Spinal cord (tissue), 10 donors: ENCODE measurements at places on chromosomes 16 and 17. TPM values are rescaled to one million over a fixed set of nuclear protein-coding genes. Genes with fewer than 3 reads are reported as not detected.
A peak's percentile ranks its signal among the peaks of the same experiment; 100 is the strongest.

The LRRC46 gene
- 0.40 TPM for total RNA-seq

The KRT38 gene
- total RNA-seq, result not detected

The TEKT1 gene
- 18.6 TPM for total RNA-seq

The ZNF750 gene
- not detected for total RNA-seq

The HCRT gene
- total RNA-seq, result not detected

The EVPLL gene
- 0.10 TPM for total RNA-seq

The STRADA gene
- total RNA-seq, result 40.2 TPM

The AOC2 gene
- 1.2 TPM for total RNA-seq

DNA sequence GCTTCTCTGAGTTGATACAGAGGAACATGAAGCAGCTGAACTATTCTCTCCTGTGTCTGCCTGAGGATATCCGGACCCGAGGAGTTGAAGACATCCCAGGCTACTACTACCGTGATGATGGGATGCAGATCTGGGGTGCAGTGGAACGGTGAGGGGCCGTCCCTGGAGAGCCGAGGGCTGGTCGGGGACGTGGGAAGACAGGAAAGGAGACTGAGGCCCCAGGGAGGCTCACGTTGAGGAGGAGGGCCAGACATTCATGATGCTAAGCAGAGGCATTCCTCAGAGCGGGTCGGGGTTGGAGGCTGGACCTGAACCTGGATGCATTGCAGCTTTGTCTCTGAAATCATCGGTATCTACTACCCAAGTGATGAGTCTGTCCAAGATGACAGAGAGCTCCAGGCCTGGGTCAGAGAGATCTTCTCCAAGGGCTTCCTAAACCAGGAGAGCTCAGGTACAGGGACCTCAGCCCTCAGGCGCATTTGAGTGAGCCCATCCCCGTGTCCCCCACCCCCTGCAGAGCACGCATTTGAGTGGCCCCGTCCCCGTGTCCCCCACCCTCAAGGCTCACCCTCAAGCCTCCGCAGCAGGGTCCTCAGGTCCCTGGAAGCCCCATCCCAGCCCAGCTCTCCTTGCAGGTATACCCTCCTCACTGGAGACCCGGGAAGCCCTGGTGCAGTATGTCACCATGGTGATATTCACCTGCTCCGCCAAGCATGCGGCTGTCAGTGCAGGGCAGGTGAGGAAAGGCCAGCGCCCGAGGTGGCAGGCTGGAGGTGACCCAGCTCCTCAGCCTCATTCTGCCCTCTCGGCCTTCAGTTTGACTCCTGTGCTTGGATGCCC, 8.3 kb downstream of the ALOX15B start:
- no peak for DNase-seq

- DNase-seq, result no peak
Observed at GRCh38 chr17:67365738-67366192, 612 bp downstream of the PSMD12 start.

GRCh38 chr17:29159306-29159860, 20.8 kb downstream of the MYO18A start:
- DNase-seq, result no peak

DNA sequence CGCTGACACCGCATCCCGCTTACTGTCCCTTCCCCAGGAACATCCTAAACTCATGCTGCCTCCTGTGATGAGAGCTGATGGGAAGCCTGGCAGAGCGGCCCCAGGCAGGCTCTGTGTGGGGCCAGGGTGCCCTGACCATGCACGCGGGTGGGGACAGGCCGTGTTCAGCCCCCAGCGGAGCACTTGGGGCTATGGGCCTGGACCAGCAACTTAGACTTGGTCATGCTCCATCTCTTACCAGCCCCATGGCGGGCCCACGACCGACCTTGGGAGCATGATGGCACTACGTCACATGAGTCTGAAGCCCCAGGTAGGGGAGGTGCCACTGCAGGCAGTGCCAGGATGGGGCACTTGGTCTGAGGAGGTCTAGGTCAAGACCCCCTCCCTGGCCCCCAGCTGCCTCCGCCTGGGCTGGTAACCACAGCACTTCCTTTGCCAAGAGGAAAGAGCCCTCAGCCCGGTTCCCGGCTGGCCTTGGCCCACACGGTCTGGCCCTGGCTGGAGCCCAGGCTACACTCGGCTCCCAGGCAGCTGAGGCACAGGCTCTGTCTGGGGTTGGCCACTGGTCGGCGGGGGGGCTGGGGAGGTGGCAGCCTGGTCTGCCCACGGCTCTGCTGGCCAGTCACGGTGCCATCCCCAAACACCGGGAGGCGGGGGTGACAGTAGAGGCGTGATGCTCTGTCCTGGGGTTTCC, 25.7 kb downstream of the BAHCC1 start:
- no peak for DNase-seq

DNA sequence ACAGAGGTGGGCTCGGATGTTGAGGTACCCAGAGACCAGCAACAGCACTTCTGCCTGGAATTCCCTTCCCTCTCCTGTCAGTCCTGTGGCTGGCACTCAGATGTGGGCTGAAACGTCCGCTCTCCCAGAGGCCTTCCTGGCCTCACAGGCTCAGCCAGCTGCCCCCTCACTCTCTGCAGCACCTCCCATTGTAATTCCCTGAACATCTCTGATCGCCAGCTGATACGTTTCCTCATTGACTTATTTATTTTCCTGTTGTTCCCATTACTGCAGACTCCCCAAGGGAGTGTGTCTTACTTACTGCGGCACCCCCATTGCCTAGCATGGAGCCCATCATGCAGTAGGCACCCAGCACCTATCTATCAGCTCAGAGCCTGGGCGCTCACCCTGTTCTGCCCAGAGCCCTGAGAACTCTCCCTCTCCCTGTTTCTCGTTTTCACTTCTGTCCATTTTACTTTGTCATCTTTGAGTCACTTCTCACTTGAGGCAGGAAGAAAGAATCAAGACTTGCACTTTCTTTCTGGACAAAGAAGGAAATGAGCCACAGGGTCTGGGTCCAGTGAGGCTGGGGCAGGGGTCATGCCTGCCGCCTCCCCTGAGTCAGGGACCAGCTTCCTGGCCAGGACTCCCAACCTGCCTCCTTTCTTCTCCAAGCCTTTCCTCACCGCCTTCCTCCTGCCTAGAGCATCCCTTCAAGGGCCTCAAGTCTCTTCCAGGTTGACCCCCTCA, 10.2 kb downstream of the CDH5 start:
- DNase-seq, result no peak

DNA sequence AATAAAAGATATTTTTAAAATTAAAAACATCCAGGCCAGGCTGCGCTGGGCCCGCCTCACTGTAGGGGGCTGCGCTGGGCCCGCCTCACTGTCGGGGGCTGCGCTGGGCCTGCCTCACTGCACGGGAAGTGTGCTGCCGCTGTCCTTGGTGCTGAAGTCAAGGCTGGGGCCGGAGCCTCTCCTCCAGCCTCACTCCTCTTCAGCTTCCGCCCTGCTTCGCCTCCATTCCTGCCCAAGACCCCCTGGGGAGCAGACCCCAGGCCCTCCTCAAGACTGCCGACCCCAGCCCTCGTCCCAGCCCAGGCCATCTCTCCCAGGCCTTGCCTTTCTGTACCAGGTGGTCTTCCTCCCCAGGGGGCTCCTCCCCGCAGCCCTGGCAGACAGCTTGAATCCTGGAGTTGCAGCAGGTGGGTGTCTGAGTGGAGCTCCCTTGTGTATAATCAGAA, 26.2 kb downstream of the ENDOV start:
- peak; percentile 30 for DNase-seq

GRCh38 chr16:72956124-72957064, 91.5 kb downstream of the ZFHX3 start:
- no peak for DNase-seq

DNA sequence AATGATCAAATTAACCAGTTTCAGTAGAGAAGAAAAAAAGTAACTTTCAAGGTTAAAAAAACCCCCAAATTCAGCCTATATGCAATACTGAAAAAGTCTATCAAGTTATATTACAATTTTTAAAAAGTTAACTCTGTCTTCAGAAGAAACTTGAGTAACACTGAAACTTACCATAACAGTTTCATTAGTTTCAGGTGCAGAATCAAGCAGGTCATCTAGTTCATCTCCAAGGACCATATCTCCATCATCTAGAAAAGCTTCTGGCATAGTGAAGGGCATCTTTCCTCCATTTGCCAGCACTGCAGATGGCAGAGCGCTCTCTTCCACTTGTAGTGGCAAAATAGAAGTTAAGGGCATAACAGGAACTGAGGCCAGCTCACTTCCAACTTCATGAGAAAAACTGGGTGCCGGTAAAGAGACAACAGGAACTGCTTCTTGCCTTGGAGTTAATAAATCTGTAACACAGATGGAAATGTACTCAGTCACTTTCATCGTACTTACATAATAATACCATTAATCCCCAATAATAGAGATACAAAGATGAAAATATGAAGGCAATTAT, 22.9 kb downstream of the ZC3H7A start:
- no peak for DNase-seq

DNA sequence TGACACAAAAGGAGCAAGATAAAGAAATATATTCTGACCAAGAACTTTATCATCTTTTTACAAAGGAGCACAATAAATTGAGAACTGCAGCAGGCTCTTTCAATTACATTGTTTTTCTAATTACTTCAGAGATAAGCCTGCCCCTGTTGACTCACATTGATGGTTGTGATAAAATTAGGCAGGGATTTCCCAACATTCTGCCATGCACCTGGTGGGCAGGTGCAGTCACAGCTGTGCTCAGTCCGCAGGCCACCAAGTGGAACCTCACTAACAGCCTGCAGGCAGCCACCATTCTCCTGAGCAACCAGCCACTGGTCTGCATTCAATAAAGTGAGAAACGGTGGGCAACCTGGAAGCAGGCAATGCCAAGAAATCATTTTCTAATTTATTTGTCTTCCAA, 5.1 kb downstream of the FANCA start:
- no peak for DNase-seq

- no peak for DNase-seq
Observed at GRCh38 chr17:48561884-48562810, 16.0 kb downstream of the HOXB4 start.

DNA sequence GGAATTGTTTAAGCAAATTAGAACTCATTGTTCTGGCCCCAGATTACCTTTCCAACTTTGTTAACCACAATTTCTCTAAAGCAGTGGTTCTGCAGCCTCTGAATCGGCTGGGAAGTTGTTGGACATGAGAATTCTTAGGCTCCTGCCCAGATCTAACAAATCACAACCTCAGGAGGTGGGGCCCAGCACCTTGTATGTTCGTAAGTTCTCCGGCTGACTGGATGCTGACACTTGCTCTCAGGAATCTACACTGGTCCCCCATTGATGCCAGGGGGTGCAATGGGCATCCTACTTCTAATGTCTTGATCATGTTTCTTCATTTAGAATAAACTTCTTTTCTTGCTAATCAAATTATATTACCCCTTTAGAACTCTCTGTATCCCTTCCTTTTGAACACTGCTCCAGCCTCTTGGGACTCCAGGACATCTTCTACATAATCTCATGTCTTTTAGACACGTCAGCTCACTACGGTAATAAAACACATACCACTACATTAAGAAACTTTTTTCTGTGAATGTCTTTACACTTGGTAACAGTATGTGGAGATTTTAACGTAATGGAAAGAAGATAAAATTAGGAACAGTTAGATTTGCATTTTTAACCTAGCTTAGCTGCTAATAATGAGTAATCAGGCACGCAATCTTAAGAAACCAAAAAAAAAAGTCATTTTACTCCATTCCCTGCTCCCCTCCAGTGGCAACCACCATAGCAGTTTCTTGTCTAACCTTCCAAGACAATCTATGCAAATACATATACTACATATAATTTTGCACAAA, 143.2 kb downstream of the ITFG1 start:
- no peak for DNase-seq

- no peak for DNase-seq
Observed at GRCh38 chr17:67594115-67594880, 123.4 kb upstream of the NOL11 start.
